ENCODE measurements at places on chromosomes 6 and 20.

DNA sequence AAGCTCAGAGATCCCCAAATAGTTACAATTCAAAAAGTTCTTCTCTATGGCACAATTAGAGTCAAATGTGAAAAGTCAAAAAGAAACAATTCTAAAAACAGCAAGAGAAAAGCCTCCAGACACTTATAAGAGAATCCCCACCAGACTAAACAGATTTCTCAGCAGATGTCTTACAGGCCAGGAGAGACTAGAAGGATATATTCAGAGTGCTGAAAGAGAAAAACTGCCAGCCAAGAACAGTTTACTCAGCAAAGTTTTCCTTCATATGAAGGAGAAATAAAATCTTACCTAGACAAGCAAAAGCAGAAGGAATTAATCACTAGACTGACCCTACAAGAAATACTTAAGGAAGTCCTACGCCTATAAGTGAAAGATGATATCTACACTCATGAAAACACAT, 176.1 kb upstream of the OPRM1 start:
- no peak for DNase-seq

DNA sequence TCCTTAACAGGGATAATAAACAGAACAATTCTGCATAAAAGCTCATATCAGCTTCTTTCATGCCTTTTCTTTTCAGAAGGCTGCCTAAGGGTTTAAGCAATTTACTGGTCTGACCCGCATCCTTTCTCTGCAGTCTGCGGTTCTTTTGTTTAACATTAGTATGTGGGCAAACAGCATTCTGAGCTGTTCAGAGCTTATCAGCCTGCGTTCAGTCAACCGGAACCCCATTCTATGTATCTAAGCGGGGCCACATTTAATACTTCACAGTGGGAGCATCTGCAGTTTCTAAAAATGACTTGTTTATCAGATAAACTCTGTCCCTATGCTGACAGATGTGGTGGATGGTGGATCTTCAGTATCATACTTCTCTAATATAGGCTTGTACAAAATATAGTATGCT, 758.9 kb upstream of the MMS22L start:
- no peak for DNase-seq

DNA sequence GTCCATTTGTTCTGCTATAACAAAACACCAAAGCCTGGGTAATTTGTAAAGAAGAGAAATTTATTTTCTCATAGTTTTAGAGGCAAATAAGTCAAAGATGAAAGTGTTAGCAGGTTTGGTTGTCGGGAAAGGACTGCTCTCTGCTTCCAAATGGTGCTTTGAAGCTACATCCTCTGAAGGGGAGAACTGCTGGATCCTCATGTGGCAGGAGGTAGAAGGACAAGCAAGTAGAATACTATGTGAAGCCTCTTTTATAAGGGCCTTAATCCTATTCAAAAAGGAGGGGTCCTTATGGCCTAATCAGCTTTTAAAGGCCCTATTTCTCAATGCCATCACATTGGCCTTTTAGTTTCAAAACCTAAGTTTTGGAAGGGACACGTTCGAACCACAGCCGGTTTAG, 826.0 kb upstream of the EPHA7 start:
- DNase-seq = no peak

DNA sequence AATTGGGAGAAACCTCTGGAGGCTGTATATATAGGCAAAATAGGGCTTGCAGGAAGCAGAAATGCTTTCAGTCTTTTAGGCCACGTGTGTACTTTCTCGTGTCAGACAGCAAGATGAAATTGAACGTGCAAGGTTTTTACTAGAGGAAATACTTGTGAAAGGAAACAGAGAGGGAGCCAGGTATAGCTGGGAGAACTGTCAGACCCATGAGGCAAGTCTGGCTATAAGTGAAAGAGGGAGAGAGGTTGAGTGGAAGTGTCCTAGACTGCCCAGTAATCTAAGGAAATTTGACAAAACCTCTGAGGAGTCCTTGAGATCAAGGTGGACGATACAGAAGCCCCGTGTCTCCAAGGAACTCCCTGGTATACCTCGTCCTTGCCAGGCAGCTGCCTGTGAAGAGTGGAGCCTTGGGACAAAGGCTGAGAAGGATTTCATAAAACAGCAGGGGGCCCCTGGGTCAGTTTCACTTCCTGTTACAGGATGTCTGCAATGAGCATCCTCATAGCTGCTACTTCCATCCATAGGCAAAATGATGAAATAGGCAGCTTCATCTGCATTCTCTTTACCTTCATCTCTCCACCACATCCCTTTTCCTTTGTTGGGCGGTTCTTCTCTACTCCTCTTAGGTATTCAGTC, 114.4 kb upstream of the MAP3K7 start:
- DNase-seq = no peak

- DNase-seq = no peak
Measured at GRCh38 chr6:62162858-62163257, 123.2 kb downstream of the KHDRBS2 start.
